ENCODE measurements at places on chromosomes 16 and 17.

- peaks cover 70% of the 10 kb centered on the region for H3K27me3 ChIP-seq
- H3K27ac ChIP-seq = no peak overlapping the region
- DNase-seq = no peak
- no peak overlapping the region for H3K4me3 ChIP-seq
Observed at GRCh38 chr17:35486920-35487732, 38.6 kb upstream of the SLFN13 start.

DNA sequence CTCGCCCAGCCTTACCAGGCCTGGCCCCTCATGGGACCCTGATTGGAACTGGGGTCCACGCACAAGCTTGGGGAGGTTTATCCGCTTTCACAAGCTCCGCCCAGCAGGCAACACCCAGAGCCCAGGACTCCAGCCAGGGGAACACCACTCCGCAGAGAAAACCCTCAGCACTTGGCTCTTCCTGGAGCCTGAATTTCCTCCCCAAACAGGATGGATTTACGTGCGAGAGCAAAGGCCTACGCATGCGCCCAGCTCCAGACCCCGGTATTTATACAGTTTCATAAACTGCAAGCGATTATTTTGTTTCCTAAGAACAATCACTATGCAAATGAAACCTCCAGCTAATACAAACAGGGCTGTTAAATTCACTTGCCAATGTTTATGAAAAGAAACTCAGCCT, 22.8 kb downstream of the ZNF423 start:
- H3K27me3 ChIP-seq = no peaks in the 10 kb centered on the region
- peak overlapping the region; percentile 51 for H3K27ac ChIP-seq
- no peak for DNase-seq
- H3K4me3 ChIP-seq = no peak overlapping the region
- H3K4me1 ChIP-seq = peaks cover 24% of the 10 kb centered on the region
- H3K36me3 ChIP-seq = no peaks in the 10 kb centered on the region

- no peak overlapping the region for H3K27ac ChIP-seq
- peaks cover 10% of the 10 kb centered on the region for H3K4me1 ChIP-seq
- no peak overlapping the region for H3K4me3 ChIP-seq
- no peaks in the 10 kb centered on the region for H3K36me3 ChIP-seq
Observed at GRCh38 chr16:51734220-51734619, 583.1 kb upstream of the SALL1 start.

DNA sequence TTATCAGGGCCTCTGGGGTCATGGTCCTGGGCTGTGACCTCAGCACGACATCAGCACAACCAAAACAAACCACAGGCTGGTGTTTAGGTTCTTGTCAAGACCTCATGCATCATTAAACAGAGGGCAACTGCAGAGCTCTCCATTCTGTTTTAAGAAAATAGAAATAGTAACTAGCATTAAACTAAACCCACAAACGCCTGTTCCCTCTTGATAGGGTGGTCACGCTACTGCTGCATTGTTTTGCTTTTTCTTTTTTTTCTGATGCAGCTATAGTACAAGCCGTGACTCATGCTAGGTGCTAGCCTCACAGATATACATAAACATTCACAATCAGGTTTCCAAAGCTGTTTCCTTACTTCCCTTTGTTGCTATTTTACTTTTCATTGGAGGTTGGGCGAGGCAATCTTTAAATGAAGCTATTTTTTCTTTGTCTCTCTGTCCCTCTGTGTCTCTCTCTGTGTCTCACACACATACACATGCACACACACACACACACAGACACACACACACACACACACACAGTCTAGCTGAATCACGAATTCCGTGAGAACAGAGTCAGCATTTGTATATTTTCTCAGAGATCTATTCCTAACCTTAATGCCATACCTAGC, 310.3 kb downstream of the CDH13 start:
- H3K4me1 ChIP-seq = peaks cover 11% of the 10 kb centered on the region
- H3K4me3 ChIP-seq = no peak overlapping the region
- H3K36me3 ChIP-seq = no peaks in the 10 kb centered on the region
- H3K27ac ChIP-seq = no peak overlapping the region
- H3K27me3 ChIP-seq = no peaks in the 10 kb centered on the region

DNA sequence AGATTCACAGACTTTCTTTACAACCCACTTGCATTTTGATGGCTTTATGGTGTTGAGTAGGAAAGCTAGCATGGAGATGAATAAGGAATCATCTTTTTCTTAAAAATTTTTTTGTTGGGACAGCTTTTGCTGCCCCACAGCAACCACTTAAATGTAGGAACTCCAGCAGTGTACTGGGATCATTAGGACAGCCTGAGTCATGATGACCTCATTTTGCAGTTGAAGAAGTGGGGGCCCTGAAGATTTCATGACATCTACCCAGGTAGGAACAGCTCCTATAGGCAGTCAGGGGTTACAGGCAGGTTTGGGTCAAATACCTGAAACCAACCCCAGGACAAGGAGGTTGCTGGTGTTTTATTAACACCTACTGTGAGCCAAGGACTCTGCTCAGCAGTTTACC, 2.1 kb downstream of the METTL22 start:
- no peak overlapping the region for H3K27ac ChIP-seq
- H3K27me3 ChIP-seq = no peaks in the 10 kb centered on the region
- H3K4me1 ChIP-seq = no peaks in the 10 kb centered on the region

DNA sequence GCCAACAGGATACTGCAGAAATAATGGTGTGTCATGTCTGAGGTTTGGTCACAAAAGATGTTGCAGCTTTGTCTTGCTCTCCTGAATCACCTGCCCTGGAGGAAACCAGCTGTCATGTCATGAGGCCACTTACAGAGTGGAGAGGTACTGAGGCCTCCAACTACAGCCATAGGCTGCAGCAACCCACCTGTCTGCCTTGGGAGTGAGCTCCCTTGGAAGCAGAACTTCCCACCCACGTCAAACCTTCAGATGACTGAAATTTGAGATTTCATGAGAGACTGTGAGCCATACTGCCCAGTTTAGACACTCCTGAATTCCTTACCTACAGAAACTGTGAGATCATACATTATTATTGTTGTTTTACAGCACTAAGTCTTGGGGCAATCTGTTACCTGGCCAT, 475.9 kb downstream of the HS3ST3B1 start:
- H3K27me3 ChIP-seq = no peaks in the 10 kb centered on the region
- H3K36me3 ChIP-seq = no peaks in the 10 kb centered on the region
- no peak overlapping the region for H3K4me3 ChIP-seq

GRCh38 chr16:9837481-9837880, 344.7 kb downstream of the GRIN2A start:
- no peaks in the 10 kb centered on the region for H3K36me3 ChIP-seq
- no peaks in the 10 kb centered on the region for H3K4me1 ChIP-seq
- DNase-seq = no peak
- H3K4me3 ChIP-seq = no peak overlapping the region

DNA sequence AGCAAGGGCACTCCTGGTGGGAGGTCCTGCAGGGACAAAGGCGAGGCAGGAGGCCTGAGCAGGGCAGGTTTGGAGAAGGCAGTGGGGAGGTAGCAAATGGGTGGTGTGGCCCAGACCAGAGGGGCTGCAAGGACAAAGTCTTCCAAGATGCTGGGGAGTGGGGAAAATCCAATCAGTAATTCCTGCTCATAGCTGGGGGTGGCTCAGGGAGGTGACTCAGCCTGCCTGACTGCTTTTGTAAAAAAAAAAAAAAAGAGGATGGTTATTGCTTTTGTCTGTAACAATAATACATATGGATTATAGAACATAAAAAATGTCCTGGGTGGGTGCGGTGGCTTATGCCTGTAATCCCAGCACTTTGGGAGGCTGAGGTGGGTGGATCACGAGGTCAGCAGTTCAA, 5.2 kb downstream of the IL34 start:
- DNase-seq = no peak
- H3K27me3 ChIP-seq = no peaks in the 10 kb centered on the region
- no peak overlapping the region for H3K27ac ChIP-seq

- H3K27me3 ChIP-seq = peaks cover 29% of the 10 kb centered on the region
- no peaks in the 10 kb centered on the region for H3K4me1 ChIP-seq
- no peaks in the 10 kb centered on the region for H3K36me3 ChIP-seq
- no peak overlapping the region for H3K27ac ChIP-seq
- H3K4me3 ChIP-seq = no peak overlapping the region
Observed at GRCh38 chr17:8420041-8420934, 15.4 kb upstream of the NDEL1 start.

- no peak for DNase-seq
- no peak overlapping the region for H3K4me3 ChIP-seq
- H3K4me1 ChIP-seq = peaks cover 22% of the 10 kb centered on the region
- H3K27ac ChIP-seq = no peak overlapping the region
Observed at GRCh38 chr16:82454566-82454965, 172.2 kb upstream of the CDH13 start.

DNA sequence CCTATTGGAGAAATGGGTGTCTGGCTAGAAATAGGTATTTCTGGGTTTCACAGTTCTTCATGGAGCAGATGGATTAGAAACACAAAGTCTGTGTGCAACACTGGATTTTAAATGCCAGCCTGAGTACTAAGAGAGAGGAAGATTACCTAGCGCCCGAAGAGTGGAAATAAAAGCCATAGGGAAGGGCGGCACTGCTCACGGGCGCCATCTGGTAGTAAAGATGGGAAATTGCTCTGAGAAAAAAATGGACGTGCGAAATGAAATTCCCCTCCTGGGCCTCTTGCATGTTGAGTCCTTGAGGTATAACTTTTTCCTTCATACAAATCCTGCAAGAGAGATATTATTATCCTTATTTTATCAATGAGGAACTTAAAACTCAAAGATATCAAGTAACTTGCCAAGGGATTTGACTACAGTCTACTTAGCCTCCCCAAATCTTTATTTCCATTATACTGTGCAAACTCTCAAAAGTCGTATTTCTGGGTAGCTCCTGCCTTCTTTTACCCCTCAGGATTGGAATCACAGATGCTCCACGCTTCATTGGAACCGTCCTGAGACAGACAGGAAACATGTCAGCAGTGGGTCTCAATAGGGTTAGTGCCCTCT, 72.8 kb downstream of the MMD start:
- H3K36me3 ChIP-seq = no peaks in the 10 kb centered on the region
- no peak overlapping the region for H3K27ac ChIP-seq

DNA sequence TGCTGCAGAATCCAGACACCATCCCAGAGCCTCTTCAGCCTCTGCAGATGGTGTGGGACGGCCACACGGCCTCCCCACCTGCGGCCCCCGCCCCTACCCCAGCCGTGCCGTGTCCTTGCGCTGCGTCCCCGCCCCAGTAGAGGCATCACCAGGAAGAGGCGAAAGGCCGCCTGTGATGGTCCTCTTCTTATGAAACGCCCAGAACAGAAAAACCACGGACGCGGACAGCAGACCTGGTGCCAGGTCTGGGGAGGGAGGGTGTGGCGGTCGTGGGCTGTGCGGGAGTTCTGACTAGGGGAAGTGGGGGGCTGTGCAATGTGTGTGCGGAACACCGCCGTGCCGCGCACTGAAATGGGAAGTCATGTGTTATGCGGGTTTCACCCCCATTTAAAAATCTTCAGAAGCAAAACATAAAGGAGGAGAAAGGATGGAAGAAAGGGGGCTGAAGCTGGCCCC, 25.5 kb downstream of the ACSF3 start:
- H3K27me3 ChIP-seq = no peaks in the 10 kb centered on the region
- DNase-seq = no peak
- H3K4me1 ChIP-seq = peaks cover 7% of the 10 kb centered on the region
- no peak overlapping the region for H3K27ac ChIP-seq
- no peak overlapping the region for H3K4me3 ChIP-seq

DNA sequence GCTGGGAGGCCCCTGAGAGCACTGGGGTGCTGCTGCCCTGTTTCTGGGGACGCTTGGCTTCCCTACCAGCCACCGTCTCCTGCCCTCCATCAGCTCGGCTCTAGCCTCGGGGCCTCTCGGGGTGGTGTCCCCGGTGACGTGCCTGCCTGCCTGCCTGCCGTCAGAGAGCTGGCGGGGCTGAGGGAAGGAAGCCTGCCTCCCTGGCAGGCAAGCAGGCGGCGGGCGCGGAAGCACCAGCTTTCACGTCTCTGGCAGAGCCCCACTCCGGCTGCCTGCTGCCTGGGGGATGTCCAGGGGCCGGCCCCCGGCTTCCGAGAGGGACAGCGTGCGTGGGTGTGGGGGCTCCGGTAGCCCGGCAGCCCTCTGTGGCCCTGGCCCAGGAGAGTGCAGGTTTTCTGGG, 9.3 kb downstream of the CENPX start:
- peak overlapping the region; percentile 81 for H3K27ac ChIP-seq
- H3K27me3 ChIP-seq = no peaks in the 10 kb centered on the region
- H3K4me1 ChIP-seq = no peaks in the 10 kb centered on the region

- no peaks in the 10 kb centered on the region for H3K4me1 ChIP-seq
- no peak for DNase-seq
- peaks cover 72% of the 10 kb centered on the region for H3K36me3 ChIP-seq
Observed at GRCh38 chr17:15479703-15480102, 12.3 kb upstream of the CDRT4 start.

GRCh38 chr16:19227643-19228042, 57.9 kb upstream of the CLEC19A start:
- H3K27ac ChIP-seq = no peak overlapping the region
- H3K36me3 ChIP-seq = peaks cover 70% of the 10 kb centered on the region
- no peak overlapping the region for H3K4me3 ChIP-seq
- DNase-seq = no peak
- H3K27me3 ChIP-seq = no peaks in the 10 kb centered on the region
- no peaks in the 10 kb centered on the region for H3K4me1 ChIP-seq

DNA sequence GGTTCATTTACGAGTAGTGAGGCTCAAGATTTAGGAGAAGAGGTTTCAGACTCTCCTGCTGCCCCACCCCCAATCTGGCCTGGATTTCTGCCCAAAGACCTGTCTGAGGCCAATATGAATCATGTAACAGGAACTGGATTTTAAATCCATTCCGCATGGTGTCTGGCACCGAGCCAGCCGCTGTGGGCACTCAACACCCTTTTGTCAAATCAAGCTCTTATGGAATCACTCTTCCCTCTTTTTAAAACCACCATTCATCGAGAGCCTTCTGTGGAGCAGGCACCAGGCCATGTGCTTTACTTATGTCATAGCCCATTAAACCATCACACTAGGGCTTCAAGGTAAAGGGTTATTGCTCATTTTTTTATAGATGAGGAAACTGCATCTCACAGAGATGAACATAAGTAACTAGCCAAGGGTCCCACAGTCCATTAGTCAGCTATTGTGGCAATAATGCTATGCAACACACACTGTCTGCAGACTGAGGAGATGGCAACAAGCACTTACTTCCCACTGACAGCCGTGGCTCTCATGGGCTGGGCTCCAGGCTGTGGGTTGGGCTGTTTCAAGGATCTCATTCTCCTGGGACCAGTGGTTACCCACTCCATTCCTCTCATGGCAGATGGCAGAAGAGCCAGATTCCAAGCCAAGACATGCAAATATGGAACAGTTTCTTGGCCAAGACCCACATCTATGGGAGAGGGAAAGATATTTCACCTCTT, 93.6 kb downstream of the WSCD1 start:
- H3K36me3 ChIP-seq = no peaks in the 10 kb centered on the region
- peaks cover 23% of the 10 kb centered on the region for H3K27me3 ChIP-seq
- no peak overlapping the region for H3K27ac ChIP-seq

GRCh38 chr17:8310601-8311123, 621 bp downstream of the ARHGEF15 start:
- no peak for DNase-seq
- peaks cover 9% of the 10 kb centered on the region for H3K4me1 ChIP-seq
- no peak overlapping the region for H3K27ac ChIP-seq
- H3K36me3 ChIP-seq = no peaks in the 10 kb centered on the region
- H3K27me3 ChIP-seq = peaks cover 10% of the 10 kb centered on the region
- peak overlapping the region; percentile 69 for H3K4me3 ChIP-seq

- no peak overlapping the region for H3K27ac ChIP-seq
- no peaks in the 10 kb centered on the region for H3K27me3 ChIP-seq
- no peaks in the 10 kb centered on the region for H3K4me1 ChIP-seq
Observed at GRCh38 chr17:19338031-19338990, 24.2 kb downstream of the B9D1 start.

All from endodermal cell (in vitro differentiated cells).